ENCODE measurements at places on chromosomes 4 and X. TPM values are rescaled to one million over a fixed set of nuclear protein-coding genes. Genes with fewer than 3 reads are reported as not detected.

GRCh38 chrX:109830704-109831206, 97.7 kb upstream of the ACSL4 start:
- no peaks in the 10 kb centered on the region for H3K27me3 ChIP-seq
- H3K4me3 ChIP-seq: no peak overlapping the region
- H3K36me3 ChIP-seq: no peaks in the 10 kb centered on the region

DNA sequence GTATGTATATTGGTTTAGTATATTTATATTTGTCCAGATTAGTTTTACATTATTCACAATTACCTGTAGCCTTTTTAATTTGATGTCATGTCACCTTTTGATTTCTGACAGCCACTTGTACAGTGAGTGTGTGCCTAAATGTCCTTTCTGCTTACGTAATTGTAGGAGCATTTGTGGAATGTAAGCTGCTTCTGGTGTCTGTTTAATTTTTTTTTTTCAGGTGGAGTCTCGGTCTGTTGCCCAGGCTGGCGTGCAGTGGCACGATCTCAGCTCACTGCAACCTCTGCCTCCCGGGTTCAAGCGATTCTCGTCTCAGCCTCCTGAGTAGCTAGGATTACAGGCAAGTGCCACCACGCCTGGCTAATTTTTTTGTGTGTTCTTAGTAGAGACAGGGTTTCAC, 91.2 kb upstream of the XAGE2 start:
- no peak for DNase-seq
- no peak overlapping the region for H3K27ac ChIP-seq
- no peaks in the 10 kb centered on the region for H3K27me3 ChIP-seq

DNA sequence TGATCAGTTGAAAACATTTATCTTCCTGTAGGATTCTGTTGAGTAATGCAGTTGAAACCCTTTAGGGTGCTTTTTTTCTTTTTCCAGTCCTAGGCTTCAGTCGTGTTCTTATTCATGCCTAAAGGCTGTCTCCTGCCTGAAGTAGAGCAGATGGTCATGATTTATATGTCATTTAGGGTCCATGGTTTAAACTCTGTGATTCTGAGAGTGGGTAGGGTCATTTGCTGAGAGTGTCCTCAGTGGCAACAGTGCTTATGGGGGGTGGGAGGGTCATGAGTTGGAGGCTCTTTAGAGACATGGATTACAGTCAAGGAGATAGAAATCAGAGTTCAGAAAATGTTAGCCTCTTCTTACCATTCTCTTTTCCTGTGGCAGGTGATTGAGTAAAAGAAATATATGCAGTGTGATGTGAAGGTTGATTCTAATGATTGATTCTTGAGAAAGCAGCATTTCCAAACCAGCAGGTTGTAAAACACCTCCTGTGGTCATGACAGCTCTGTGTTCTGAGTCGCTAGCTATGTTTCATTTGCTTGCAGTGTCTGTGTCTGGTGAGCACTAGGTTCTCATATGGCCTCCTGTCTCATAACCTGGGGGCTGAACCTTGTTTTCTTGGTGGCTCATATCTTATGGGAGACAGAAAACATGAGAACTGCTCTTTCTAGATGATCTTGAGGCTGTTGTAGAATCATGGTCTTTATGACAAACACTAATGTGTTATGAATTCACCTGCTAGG, 60.4 kb downstream of the JADE1 start:
- H3K27me3 ChIP-seq: no peaks in the 10 kb centered on the region
- no peaks in the 10 kb centered on the region for H3K36me3 ChIP-seq

DNA sequence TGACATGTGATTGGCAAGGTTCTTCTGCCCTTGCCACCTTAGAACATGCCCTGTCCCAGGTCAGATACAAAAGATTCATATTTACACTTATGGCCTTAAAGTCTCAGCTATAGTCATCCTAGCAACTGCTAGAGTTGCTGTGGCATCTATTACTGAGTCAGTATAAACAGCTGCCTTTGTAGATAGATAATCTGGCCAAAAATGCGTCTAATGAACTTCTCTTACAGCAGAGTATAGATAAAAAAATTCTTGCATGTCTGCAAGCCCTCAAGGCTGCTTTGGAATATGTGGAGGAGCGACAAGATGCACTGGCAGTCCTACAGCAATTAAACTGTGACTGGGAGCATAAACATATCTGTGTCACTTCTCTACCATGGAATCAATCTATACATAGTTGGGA, 1209.7 kb upstream of the PABPC4L start:
- H3K4me3 ChIP-seq: no peak overlapping the region
- H3K27me3 ChIP-seq: no peaks in the 10 kb centered on the region
- no peaks in the 10 kb centered on the region for H3K36me3 ChIP-seq
- DNase-seq: no peak
- no peak overlapping the region for H3K27ac ChIP-seq

- no peaks in the 10 kb centered on the region for H3K36me3 ChIP-seq
- no peaks in the 10 kb centered on the region for H3K27me3 ChIP-seq
- no peak overlapping the region for H3K27ac ChIP-seq
- no peak overlapping the region for H3K4me3 ChIP-seq
- no peaks in the 10 kb centered on the region for H3K4me1 ChIP-seq
Measured at GRCh38 chr4:3767570-3768288, 1.5 kb downstream of the ADRA2C start.

Gene BEX4
- 57.6 TPM for total RNA-seq
